Stimulated activated CD8-positive, alpha-beta memory T cell treated with anti-CD3 and anti-CD28 coated beads, Interleukin-7, amount 100 ng/mL, for 1 hour (primary cell): ENCODE measurements at places on chromosomes 13 and 19.

- no peak for DNase-seq
These were observed 682.6 kb upstream of the SGCG start for GRCh38 chr13:22497991-22498780.

- DNase-seq = no peak
These were observed 99.8 kb downstream of the CRYL1 start for GRCh38 chr13:20425819-20426219.

DNA sequence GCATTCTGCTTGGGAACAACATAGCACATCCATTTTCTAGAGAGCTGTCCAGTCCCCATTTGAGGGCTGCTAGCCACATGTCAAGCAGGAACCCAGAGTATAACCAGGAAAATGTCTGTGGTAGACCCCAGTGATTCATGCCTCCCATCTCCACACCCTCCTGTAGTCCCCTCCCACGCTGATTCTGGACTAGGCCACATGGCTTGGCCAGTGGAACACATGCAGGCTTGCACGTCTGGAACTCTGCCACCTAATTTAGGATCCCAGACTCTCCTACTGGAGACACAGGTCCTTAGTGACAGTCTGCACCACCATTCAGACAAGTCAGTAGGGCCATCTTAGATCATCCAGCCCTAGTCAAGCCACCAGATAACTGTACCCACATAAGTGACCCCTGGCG, 149.8 kb downstream of the ZIC5 start:
- DNase-seq = no peak

- DNase-seq = no peak
These were observed 26.1 kb downstream of the RFPL4AL1 start for GRCh38 chr19:55795021-55795420.
